Urinary bladder (tissue), 4 donors: ENCODE measurements at places on chromosomes 6 and 20. TPM values are rescaled to one million over a fixed set of nuclear protein-coding genes. Genes with fewer than 3 reads are reported as not detected.

ECT2L gene
- 0.05 TPM for polyA plus RNA-seq

GNAS-AS1 gene
- polyA plus RNA-seq, result 0.13 TPM

ENPP4 gene
- 11.6 TPM for polyA plus RNA-seq

CPNE5 gene
- 3.3 TPM for polyA plus RNA-seq

LHFPL5 gene
- not detected for polyA plus RNA-seq

HLA-DQA2 gene
- not detected for polyA plus RNA-seq

HLA-DMA gene
- polyA plus RNA-seq, result 30.4 TPM

SIGLEC1 gene
- polyA plus RNA-seq, result 7.6 TPM

DDX43 gene
- polyA plus RNA-seq, result 1.3 TPM

TINAG gene
- polyA plus RNA-seq, result not detected

CNR1 gene
- 3.4 TPM for polyA plus RNA-seq

TCP11 gene
- 0.15 TPM for polyA plus RNA-seq

BAG2 gene
- polyA plus RNA-seq, result 34.3 TPM

CCN5 gene
- polyA plus RNA-seq, result 20.8 TPM

LTB gene
- polyA plus RNA-seq, result 1.4 TPM

RSPH4A gene
- 0.28 TPM for polyA plus RNA-seq

NFKBIE gene
- 5.5 TPM for polyA plus RNA-seq

FRS3 gene
- polyA plus RNA-seq, result 7.4 TPM

ARHGAP18 gene
- polyA plus RNA-seq, result 4.9 TPM

NNAT gene
- 61.2 TPM for polyA plus RNA-seq

TSBP1 gene
- not detected for polyA plus RNA-seq

SSTR4 gene
- polyA plus RNA-seq, result 0.06 TPM

ARMH2 gene
- not detected for polyA plus RNA-seq

FOXC1 gene
- polyA plus RNA-seq, result 4.2 TPM

C6orf58 gene
- polyA plus RNA-seq, result not detected

MPIG6B gene
- 0.62 TPM for polyA plus RNA-seq

BEND3 gene
- polyA plus RNA-seq, result 1.0 TPM

C6orf89 gene
- 42.2 TPM for polyA plus RNA-seq

DUSP15 gene
- polyA plus RNA-seq, result 4.0 TPM

KCNK16 gene
- not detected for polyA plus RNA-seq

CDYL gene
- 21.4 TPM for polyA plus RNA-seq

TLDC2 gene
- polyA plus RNA-seq, result 0.33 TPM
